ENCODE measurements at places on chromosomes 4 and X.

GRCh38 chrX:153061732-153062131, 5.5 kb downstream of the PNMA3 start:
- DNase-seq = peak; percentile 9

- DNase-seq = no peak
Observed at GRCh38 chr4:7001271-7001670, 41.9 kb upstream of the TADA2B start.

DNA sequence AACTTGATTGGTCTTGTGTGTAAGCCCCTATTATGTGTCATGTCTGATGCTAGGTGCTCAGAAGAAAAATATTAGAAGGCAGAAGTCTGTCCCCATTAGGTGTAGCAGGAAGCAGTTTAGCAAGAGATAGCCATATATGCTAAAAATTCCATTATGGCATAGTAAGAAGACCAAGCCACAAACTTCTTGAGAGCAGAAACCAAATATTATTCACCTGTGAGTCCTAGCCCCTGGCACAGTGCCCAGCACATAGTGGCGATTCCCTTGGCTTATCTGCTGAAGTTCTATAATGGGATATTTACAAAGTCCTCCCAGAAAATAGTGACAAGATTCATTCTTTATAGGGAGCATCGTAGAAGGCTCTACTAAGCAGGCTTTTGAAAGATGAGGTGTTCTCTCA, 174.4 kb downstream of the RAB28 start:
- no peak for DNase-seq

DNA sequence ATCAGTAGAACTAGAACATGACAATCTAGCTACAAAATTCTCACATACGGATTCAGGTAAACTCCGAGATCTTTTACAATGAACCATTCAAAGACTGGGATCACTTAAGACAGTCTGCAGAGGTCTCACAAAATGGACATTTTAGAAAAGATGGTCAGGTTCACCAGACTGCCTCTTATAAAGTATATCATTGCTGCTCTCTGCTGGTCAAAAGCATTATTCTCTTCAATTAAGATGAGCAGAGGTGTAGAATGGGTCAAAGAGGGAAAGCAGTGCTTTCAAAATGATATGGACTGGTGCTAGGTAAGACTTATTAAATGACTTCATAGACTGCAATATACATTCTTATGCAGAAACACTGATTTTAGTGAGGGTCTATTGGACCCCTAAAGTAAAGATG, 434.7 kb downstream of the PACRGL start:
- DNase-seq = no peak

DNA sequence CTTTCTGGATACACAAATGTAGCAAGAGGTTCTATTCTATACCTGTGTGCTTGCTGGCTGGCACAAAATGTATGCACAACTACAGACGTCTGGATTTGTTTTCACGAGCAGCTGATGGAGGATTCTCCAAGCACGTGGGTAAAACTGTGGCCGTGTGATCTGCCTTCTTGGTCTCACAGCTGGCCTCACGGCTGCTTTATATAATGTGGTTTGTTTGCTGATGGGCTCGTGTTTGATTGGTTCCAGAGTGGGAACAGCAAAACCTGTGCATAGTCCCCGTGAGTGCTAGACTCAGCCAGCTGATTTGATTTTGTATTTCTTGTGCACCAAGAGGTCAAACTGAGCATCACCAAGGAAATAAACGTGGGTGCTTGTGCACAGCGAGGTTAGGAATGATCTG, 262.6 kb upstream of the RPS6KA3 start:
- no peak for DNase-seq

DNA sequence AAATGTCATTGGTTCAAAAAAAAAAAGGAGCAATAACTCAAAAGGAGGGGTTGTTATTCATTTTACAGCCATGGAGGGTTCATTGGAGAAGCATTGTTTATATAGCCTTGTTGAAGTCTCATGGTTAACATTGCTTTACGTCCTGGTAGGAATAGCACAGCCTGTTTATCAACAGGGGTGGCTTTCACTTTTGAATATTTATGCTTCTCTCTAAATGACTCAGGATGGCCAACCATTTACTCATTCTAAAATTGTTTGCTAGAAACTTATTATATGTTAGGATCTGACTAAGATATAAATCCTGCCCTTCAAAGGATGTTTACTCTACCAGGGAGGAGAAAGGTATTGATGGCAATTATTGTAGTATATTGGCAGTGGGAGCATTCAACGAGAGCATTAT, 534.1 kb upstream of the GALNTL6 start:
- no peak for DNase-seq

DNA sequence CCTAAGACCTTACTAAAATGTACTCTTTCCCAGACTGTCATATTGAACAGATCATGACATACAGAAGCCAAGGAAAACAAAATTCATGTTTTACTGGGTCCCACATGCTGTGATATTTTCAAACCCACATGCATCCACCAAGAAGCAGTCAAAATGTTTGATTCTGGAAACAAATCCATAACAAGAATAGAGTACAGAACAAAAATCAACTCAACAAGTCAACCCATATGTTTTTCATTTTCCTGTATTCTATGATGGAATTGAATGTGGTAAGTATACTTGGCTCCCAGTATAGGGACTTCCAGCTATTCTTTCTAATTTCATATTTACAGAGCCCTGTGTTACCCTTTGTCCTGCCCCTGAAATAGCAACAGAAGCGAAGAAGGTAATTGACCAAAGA, 106.8 kb downstream of the COL25A1 start:
- DNase-seq = no peak

- DNase-seq = peak; percentile 78
Observed at GRCh38 chrX:45806410-45807121, 605.9 kb upstream of the DIPK2B start.

- no peak for DNase-seq
Observed at GRCh38 chr4:169133932-169134331, 123.9 kb upstream of the CBR4 start.

DNA sequence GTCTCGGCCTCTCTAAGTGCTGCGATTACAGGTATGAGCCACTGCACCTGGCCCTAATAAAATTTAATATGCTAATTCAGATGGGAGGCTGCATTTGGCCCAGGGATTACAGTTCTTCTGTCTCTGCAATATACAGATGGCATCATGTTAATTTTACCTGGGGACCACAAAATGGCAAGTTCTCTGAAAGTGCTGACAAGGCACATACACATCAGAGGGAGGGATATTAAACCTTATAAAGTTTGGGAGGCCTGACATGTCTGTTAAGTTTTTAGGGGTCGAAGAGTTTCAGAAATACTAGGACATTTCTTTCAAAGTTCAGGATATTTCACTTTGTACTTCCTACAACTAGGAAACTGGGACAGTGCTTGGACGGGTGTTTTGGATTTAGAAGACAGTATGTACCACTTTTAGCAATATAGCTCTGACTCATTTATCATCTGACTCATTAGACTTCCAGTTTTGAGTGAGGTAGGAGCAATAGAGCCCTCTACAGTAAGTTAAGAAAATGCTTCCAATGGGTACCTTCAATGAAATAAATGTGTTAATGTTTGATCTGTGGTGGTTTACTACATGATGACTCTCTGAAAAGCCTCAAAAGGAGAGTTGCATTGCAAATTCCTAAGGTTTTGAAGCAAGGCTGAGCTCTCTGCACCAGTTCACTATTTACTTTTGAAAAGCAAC, 981.0 kb upstream of the HS3ST1 start:
- DNase-seq = no peak

GRCh38 chr4:73822389-73822788, 14.1 kb upstream of the CXCL6 start:
- DNase-seq = no peak

DNA sequence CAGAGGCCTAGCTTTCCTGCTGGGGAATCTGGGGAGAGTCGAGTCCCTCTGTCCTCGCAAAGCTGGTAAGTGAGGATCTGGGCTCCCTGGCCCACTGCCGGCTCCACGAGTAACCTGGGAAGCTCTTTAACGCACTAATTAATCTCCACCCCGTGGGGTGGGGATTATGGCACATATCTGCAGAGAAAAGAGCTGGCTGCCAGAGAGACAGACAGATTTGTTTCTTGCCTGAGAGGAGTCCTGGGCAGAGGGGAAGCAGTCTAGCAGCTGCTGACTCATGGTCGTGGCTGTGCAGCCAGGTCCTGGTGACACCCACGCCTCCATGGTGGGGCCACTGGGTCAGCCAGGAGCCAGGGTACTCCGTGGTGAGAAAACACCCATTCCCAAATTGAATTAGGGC, 14.0 kb downstream of the SORCS2 start:
- peak; percentile 72 for DNase-seq

- DNase-seq = peak; percentile 91
Observed at GRCh38 chr4:158823461-158823873, 54.6 kb downstream of the FNIP2 start.

DNA sequence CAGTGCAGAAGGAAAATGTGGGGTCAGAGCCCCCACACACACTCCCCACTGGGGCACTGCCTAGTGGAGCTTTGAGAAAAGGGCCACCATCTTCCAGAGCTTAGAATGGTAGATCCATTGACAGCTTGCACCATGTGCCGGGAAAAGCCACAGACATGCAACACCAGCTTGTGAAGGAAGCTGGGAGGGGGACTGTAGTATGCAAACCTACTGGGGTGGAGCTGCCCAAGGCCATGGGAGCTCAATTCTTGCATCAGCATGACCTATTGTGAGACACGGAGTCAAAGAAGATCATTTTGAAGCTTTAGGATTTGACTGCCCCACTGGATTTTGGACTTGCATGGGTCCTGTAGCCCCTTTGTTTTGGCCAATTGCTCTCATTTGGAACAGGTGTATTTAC, 142.8 kb upstream of the ARHGEF9 start:
- no peak for DNase-seq

DNA sequence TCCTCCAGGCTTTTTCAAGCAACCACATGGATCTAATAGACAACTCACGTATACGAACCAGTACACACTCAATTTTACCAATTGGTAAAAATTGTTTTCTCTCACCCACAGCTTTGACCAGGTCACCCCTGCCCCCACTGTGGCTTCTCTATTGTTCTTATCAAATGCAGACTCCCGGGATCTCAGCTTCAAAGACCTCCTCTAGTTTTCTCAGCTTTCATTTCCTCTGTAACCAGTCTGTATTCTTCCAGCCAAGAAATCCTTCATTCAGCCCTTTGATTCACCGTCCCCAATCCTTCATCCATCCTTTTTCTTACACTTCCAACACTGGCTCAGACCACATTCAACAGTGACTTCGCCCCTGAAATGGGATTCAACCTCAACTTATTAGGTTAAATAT, 120.7 kb downstream of the CORIN start:
- DNase-seq = no peak

DNA sequence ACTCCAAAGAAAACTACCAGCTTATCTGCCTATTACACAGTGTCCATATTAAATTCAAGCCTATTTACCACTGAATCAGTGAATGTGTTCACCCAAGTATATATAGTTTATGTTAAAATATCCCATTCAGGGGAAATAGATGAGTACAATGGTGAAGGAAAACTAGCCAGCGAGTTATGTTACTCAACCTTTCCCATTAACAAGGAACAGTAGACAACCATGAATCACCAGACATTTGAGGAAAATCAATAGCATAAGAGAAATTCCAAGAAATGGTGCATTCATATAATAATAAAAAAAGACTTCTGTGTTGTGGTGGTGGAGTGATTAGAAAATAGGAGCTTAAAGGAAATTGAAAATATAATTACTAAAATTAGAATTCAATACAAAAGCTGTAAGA, 21.3 kb downstream of the IQCM start:
- no peak for DNase-seq

DNA sequence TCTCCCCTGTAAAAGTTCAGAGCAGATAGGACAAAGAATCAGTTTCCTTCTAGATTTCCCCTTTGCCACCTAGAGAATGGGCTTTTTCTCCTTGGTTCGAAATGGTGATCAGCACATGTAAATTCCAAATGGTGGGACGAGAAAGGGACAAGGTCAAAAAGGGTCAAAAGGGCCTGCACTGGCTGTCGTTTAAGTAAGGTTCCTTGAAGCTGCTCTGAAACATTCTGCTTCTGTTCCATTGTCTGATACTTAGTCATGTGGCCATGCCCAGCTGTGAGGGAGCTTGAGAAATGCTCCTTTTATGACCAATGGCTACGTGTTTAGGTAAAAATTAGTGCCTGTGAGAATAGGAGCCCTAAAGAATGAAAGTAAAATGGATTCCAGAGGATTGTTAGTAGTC, 165.9 kb upstream of the CENPE start:
- no peak for DNase-seq
